ENCODE measurements at places on chromosomes 3 and 15. TPM values are rescaled to one million over a fixed set of nuclear protein-coding genes. Genes with fewer than 3 reads are reported as not detected.

- peak; percentile 35 for DNase-seq
These were observed 10.9 kb upstream of the FAM107A start for GRCh38 chr3:58588030-58588614.

GRCh38 chr15:82103468-82103867 is 57.6 kb upstream of the MEX3B start:
- no peak for DNase-seq

GRCh38 chr3:30813734-30814133 is 80.7 kb downstream of the GADL1 start:
- no peak for DNase-seq

Gene GPR160
- total RNA-seq, result 1.7 TPM

GRCh38 chr3:15606434-15606891 is 4.9 kb downstream of the BTD start:
- peak; percentile 39 for DNase-seq

Gene WDR73
- total RNA-seq, result 17.3 TPM

GRCh38 chr3:25025236-25025635 is 402.8 kb upstream of the RARB start:
- DNase-seq, result no peak

GRCh38 chr3:182305881-182306665 is 487.2 kb upstream of the ATP11B start:
- DNase-seq, result no peak

DNA sequence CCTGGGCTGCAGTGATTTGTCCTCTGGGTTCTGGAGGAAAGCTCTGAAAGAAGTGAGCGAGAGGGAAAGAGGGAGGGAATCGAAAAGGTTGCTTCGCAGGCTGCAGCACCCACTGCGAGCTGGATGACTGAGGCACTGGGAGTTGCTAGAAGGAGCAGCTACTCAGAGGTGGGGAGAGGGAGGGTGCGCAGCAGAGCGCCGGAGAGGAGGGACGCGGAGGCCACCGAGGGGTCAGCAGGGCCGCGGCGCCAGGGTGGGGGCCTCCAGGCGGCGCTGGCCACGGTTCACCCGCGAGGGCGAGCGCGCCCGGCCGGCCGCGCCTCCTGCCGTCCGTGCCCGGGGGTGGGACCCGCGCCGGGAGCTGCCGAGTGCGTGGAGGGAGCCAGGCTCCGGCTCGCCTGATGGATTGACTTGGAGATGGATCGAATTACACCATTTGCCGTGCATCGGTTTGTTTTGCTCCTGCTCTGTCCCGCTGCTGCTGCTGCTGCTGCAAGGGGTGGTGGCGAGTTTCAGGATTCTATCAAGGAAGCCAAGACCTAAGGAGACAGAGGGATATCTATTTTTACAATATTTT is at the start of gene SEMA6D:
Gene SEMA6D, plus strand, starts transcription at position 470 of the 577 bp plus-strand sequence. CDS start 42,294 bp downstream, outside the sequence.
- peak; percentile 18 for DNase-seq

Gene GOLGA6L7
- total RNA-seq, result not detected

DNA sequence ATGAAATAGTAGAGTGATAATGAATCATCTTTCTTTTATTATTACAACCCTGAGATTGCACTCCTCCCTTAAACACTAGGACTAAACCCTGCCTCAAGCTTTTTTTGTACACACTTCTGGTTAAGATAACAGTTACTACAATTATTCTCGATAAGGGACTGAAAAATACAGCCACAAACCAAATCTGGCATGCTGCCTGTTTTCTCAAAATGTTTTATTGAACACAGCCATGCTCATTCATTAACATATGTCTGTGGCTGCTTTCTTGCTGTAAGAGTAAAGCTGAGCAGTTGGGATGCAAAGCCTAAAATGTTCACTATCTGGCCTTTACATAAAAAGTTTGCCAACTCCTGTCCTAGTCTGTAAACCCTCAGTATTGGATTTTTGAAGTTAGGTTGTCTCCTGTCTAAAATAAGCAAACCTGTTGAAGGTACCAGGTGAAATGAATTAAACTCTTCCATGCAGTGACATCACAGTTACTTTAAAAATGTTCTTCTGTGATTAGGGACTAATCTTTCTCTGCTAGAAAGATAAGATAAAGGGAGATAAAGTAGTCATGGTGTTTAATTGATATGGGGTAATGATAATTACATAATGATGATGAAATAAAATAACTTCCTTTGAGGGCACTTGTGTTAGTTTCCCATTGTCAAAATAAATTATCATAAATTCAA is 218.2 kb downstream of the STXBP5L start:
- DNase-seq, result no peak

DNA sequence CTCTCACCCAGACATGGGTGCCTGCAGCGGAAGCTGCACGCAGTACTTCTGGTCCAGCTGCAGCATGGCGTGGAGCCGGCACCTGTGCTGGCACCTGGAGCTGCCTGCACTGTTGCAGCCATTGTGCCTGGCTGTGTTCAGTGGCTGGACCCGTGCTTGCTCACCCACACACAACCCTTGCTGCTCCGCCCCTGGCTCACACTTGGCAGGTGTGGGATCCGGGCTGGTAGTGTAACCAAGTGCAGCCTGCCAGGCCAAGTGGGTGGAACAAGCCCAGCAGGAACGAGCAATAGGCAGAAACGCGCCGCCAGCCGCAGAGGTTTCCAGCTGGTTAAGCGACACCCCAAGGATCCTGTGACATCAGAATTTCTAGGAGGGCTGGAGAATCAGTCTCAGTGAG is 11.2 kb upstream of the SCAPER start:
- DNase-seq, result no peak

DNA sequence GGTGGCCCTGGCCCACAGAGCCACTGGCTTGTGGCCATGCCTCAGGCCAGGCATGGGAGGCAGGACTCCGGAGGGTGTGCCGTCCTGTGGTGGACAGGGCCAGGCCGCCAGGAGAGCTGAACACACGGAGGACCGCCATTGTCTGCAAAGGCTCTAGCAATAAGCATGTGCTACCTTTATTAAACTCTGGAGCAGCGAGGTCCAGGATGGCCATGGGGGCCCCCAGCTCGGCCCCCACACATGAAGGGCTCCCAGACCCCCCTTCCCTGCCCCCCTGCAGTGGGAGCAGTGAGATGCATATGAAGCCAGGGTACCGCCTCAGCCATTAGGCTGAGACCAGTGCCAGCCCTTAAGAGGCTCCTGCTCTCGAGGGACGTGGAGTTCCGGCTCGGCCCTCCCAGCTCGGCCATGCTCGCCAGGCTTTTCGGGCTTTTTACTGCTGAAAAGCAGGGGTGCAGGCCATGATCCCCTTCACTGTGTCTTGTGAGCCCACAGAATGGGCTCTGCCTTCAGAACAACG is 2.7 kb downstream of the AMIGO3 start:
- DNase-seq, result no peak

DNA sequence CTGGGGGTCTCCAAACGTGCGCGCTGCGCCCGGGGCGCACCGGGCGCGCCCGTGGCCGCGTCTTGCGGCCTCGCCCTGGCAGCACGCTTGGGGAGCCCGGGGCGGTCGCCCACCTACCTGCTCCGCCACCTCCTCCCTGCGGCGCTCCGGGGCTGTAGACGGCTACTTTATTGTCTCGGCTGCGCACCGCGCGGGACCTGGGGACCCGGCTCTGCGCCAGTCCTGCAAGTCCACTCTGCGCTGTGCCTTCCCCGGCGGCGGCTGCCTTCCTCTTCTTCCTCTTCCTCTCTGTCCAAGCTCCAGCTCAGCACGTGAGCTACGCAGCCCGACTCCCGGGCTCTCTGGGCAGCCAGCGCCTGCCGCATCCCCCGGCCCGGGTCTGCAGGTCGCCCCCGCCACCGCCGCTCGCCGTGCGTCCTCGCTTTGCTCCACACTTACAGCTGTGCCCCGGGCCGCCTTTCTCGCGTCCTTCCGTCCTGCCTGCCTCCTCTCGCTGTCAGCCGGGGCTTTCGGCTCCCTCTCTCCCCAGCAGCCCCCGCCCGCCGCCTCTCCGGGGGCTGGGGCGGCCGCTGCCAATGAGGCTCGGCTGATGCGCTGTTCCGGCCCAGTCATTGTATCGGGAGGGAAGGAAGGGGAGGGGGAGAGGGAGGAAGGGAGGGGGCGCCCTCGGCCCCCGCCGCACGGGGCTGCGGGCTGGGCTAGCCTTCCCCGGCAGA is 156.4 kb upstream of the FRMD4B start:
- DNase-seq, result peak; percentile 14

Gene ARPP21
- total RNA-seq, result not detected

GRCh38 chr3:183507551-183507950 is 48.0 kb downstream of the KLHL6 start:
- no peak for DNase-seq

Gene TMC3
- not detected for total RNA-seq

DNA sequence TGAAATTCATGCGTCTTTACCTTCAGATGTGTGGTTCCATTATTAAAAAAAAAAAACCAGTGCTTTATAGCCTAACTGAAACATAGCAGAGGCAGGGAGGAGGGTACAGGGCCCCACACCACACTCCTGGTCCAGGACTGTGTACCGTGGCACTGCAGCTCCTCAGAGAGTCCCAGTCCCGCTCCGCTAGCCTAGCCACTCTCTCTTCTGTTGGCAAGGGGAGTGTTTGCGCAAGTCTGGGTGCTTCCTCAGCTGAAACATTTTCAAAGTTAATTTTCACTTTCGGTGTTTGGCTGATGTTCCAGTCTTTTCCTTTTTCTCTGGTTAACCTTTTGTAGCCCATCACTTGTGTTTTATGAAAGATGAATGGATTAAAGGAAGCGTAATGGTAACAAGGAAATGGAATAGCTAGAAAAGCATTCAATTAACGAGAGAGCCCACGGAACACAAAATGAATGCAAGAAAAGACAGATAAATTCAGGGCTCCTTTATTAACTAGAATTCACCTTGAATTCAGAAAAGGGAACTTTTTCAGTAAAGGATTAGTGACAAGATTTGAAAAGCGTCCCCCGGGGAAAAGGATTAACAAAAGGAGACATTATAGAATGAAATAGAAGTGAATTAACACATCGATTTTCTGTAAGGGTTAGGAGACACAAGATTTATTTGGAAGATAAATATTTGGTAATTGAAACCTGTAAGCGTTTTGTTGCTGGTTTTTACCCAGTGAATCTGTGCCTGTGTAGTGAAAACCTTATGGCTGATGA is 177.0 kb downstream of the CACNA2D3 start:
- no peak for DNase-seq

Gene CXCR6
- not detected for total RNA-seq

DNA sequence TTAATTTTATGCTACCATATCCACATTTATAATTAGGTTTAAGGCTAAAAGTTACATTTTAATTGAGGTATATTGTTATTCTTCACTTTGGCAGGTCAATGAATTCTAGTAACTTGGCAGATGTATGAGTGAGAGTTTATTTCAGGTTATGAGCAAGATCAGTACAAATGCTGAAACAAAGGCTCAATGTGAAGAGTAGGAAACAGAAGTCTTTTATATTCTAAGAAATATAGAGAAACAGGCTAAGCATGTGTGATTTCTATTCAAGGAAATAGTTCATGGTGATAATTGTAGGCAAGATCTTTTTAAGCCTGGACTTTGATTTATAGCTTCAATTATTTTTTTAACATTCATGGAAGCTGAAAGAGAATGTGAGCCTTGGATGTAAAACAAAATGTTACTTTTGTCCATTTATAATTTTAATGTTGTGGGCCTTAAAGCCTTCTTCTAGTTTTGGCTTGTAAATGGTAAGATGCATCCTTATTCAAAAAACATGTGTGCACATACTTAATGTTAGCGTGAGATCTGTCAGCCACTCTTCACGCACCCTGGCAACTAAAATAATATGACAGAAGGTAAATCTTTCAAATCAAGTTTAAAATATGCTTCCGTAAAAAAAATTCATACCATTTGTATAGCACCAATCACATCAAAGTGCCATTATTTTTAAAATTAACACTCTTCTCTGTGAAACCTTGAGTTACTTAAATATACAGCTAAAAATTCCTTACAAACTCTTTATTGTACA is 22.8 kb upstream of the OSTN start:
- DNase-seq, result no peak

Gene GOLGA6L4
- 0.99 TPM for total RNA-seq

Gene ARHGAP31
- total RNA-seq, result 19.8 TPM

Gene HRG
- not detected for total RNA-seq

DNA sequence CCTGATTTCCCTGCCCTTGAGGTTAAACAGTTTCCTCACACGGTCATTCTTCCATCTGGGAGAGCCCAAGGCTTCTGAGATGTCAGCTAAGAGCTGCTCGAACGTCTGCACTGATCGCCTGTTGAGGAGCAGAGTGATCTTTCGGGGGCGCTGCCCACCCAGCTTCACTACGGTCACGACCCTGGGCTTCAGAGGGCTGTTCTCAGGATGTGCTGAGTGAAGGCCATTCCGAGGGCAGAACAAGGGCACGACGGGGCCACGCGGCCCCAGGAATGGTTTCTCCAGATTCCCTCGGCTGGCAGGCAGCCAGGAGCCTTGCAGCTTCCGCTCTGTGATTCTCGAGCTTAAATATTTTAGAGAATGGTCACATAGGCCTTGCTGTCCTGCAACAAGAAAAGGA is 25.7 kb downstream of the DCLK3 start:
- DNase-seq, result peak; percentile 33

DNA sequence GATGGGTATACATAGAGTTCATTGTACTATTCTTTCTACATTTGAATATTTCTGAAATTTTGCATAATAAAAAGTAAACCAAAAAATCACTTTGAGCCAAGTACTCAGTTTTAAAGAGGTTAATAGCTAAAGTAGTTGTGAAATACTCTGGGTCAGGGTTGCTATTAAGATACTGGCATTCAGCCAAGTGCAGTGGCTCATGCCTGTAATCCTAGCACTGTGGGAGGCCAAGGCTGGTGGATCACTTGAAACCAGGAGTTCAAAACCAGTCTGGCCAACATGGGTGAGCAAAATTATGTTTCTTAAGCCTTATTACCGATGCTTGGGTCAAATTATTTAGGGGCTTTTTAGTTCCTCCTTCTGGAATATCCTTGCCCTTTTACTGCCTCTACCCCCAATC is 122.0 kb upstream of the MELTF start:
- DNase-seq, result peak; percentile 55

DNA sequence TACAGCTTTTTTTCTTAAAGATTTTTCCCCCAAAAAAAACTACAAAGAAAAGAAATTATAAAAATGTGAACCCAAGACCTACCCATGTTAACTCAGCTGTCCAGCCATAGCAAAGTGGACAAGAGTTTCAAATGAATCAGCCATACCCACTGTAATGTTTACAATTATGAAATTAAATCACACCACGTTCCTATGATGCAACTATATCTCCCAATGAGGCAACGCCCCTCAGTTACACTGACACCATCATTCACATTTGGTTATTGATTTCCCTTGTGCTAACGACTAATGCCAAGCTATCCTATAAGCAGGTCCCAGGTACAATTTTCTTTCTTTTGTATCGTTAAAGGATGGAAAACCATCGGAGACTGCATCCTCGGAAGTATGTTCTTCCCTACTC is 115.1 kb upstream of the ICE2 start:
- no peak for DNase-seq

DNA sequence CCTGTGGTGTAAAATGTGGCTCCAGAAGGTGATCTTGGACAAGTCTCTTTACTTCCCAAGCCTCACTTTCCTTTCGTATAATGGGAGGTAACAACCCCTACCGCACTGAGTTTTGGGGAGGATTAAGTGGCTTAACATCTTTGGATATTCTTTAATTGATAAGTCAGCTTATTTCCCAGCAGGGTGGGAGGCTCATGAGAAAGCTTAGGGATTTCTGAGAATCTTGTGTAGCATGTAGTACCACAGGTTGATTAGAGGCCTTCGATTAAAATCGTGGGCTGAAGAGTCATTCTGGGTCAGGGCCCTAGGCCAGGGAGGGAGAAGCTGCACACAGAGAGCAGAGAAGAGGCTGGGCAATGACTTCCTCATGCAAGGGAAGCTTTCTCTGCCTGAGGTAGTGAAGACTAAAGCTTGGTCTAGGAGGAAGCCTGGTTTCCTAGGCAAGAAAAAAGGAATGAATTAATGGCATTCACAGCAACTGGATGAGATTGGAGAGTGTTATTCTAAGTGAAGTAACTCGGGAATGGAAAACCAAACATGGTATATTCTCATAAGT is 1.5 kb upstream of the NMNAT3 start:
- no peak for DNase-seq
